PC-3 (cell line): ENCODE measurements at places on chromosomes 7 and 10.

DNA sequence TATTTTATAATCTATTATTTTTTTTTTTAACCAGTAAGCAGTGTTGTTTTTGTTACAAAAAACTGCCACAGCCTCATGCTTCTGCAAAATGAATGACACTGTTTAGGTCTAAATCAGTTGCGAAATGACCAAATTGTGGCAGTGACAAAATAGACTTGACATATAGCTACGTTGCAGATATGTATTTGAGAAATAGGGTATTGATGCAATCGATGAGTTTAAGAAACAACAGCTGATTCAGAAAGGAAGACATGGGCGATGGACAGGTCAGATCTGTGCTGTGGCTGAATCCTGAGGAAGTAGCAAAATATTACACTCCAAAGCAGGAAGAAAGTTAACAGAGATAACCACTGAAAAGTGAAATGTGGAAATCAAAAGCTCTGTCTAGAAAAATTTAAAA, 89.0 kb upstream of the STEAP4 start:
- DNase-seq, result no peak

GRCh38 chr7:4849390-4849789, 12.4 kb downstream of the PAPOLB start:
- DNase-seq, result peak; percentile 57

- DNase-seq, result peak; percentile 86
Measured at GRCh38 chr7:129829737-129830631, 122.8 kb downstream of the UBE2H start.

GRCh38 chr10:129424978-129425377, 42.1 kb upstream of the MGMT start:
- DNase-seq, result no peak

DNA sequence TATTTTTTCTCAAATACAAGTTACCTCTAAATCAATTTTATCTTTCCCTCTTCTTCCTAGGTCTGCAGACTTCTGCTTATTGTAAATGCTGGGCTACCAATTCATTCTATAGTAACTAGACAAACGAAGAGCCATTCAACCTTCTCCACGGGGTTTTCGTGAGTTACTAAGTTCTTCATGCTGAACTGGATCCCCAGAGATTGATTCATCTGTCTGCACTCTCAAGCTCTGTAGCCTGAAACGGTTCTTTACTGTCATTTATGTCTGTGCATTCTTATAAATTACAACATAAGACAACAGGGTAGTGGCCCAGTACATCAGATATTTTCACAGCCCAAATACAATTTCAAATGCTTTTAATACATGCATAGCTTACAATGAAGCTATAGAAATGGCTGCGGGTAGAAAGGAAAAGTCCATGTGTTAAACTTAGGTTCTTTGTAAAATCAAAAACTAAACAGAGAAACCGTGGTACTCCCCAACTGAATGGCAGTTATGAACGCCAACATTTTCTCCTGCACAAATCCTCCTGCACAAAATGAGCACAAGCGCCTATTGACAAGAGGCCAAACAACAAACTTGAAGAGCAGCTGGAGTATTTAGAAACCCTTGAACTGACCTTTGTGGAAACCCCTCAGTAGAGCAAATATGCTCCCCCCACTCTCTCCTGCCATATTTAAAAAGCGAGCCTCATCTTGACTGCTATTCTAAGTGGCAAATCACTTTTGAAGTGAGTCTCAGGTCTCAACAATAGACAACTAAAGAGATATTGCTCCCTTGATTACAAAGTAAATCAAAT, 20.7 kb downstream of the LAMB1 start:
- DNase-seq, result no peak

GRCh38 chr7:69889338-69889975, 291.2 kb downstream of the AUTS2 start:
- no peak for DNase-seq

DNA sequence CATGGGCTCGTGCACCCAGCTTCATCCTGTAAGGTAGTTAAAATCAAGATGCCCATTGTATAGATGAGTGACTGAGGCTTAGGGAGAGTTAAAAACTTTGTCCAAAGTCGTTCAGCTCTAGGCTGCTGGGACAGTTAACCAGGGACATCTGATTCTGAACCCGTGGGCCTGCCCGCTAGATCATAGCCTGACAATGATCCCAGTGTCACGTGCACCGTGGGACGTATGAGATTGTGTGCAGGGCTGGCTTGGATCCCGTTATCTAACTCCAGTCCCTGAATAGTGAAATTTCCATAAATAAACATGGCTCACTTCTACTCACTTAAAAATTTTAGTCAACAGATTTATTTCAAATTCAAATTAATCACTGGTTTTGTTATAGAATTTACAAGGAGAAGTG, 24.9 kb downstream of the C10orf120 start:
- DNase-seq, result no peak

GRCh38 chr7:322111-322671, 32.2 kb downstream of the FOXL3 start:
- peak; percentile 81 for DNase-seq

GRCh38 chr10:74981831-74982633, 129.4 kb upstream of the SAMD8 start:
- no peak for DNase-seq

- DNase-seq, result no peak
Measured at GRCh38 chr7:151999424-152000090, 25.9 kb upstream of the GALNT11 start.

DNA sequence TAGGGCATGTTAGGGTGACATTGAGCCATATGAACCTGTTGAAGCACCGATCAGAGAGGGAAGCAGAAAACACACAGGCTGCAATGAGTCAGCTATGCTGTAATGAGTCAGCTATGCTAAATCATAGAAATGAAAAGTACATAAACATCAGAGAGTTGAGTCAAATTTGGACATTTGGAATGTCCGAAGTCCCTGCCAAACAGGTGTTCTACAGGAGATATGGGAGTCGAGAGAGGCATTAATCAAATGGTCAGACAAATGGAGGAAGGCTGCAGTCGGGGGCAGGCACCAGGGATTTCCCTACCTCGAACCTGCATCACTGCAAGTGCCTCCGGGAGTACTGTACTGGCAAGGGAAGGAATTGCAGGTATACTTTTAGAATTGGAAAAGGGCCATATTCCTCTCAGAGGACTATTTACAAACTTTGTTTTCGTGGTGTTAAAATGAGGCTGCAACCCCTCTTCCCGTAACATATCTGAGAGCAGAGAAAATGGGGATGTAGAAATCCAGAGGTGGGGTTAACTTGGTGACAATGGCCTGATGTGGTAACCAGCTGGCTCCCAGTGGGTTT, 8.8 kb upstream of the ZC3HAV1 start:
- peak; percentile 93 for DNase-seq

- DNase-seq, result no peak
Measured at GRCh38 chr10:109931163-109931562, 7.9 kb upstream of the XPNPEP1 start.

- DNase-seq, result no peak
Measured at GRCh38 chr10:102600816-102601215, 43.5 kb upstream of the TRIM8 start.

DNA sequence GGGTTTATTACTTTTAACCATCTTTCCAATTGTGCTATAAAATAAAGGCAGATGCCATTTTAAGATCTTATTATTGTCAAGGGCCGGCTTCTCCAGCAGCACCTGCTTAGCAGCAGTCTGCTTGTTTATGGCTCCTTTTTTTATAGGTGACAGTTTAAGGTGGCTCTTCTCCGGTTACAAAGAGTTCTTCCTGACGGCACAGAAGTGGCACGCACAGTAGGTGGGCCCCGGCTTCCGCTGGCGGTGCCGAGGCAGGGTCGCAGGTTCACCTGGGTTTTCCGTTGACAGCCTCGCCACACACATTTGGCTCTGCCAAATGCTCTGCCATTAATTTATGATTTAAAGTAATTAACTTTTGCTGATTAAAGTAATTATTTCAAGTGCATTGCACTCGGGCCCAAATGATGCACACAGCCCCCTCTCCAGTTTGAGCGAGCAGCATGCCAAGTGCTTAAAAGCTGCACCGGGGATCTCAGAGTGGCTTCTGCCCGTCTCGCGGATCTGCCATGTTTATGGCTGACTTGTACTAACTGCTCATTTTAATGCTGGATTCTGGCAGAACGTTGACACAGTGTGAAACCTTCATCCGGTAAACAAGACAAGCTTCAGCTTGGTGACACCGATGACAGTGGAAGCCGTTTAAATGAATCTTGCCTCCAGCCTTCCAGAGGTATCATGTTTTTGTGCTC, 355.1 kb upstream of the MKI67 start:
- no peak for DNase-seq

- no peak for DNase-seq
Measured at GRCh38 chr7:47252675-47253074, 329.2 kb downstream of the TNS3 start.

- DNase-seq, result peak; percentile 75
Measured at GRCh38 chr7:66837007-66837406, 84.0 kb upstream of the TMEM248 start.

DNA sequence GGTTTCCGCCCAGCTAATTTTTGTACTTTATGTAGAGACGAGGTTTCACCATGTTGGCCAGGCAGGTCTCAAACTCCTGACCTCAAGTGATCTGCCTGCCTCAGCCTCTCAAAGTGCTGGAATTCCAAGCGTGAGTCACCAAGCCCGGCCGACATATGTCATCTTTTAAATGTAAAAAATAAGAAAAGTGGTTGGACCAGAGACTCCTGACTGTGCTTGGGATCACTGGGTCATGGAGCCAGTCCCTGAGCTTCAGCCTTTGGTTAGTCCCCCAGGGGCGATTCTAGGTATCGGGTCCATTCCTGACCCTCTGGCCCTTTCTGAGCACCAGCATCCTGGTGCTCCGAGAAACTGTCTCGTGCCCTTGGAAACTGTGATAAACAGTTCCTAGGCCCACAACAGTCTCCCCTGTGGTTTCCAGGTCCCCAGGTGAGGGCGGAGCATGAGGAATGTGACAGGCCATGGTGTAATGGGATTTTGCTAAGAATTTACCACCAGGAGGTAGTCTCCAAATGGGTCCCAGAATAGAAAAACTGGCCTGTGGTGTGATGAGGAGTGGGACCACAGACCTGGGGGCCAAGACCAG, 32.8 kb downstream of the UBTD1 start:
- DNase-seq, result no peak

DNA sequence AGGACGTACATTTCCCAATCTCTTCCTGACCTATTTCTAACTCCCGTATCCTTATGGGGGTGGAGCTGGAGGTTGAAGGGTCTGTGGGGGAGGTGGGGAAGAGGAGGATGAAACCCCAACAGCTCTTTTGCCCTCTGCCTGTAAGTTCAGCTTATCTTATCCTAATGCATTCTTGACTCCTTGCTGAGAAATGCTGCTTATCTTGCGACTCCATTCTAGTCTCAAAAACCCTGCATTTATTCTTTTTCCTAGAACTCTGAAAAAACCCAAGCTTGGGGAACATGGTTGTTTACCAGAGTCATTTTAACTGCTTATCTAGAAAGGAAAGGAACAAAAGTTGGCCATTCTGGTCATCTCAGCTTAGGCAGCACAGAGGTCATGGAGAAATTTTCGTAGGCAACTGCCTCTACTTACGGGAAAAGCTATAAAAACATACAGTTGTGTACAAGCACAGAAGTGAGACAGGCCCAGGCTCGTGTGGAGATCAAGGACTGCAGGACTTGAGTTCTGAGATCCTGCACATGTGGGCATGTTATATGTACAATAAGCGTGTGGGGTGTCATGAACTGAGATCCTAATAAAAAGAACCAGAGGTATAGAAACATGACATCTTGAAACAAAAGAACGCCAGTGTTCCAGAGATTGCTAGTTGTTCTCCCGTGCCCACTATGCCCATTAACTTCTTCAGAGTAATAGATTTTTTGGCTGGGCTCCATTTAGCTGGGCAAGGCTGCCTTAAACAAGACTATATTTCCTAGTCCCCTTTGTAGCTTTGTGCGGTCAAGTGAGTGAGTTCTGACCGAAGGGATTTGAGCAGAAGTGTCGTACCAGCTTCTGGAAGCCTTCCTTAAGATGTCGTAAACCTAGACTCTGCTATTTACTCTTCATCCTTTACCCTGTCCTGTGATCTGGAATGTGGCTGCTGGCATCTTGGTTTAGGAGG, 9.6 kb downstream of the INMT start:
- no peak for DNase-seq

DNA sequence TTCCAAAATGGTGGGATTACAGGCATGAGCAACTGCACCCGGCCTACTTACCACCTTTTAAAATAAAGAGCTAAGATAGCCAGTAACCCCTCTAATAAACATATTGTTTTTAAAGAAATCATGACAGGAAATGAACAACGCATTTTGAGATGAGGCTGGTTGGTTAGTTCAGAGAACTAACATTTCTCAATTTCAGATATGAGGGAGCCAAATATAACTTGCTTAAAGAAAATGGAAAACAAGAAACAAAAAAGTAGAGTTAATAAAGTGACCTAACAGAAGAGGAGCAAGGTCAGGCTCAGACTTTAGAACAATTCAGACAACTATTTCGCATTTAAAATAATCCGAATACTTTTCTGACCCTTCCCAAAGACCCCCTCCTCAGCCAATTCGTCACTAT, 254.9 kb upstream of the PHF14 start:
- DNase-seq, result no peak

DNA sequence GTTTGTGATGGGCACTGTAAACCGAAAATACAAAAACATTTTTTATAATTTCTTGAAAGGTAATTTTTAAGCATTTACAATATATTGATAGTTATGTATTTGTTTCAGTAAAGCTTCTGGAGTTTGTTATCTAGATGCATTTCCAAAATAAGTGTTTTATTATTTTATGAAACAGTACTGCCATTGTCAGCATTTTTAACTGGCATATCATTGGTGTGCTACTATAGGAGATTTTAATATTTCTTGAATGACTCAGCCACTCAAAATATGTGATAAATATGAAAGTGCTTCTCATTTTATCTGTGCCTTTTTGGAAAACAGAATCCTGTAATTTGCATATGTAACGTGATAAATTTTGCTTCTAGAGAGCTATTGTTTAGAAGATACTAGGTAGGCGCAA, 97.9 kb downstream of the ANKIB1 start:
- no peak for DNase-seq

GRCh38 chr7:25855854-25856782, 295.9 kb upstream of the NFE2L3 start:
- no peak for DNase-seq

GRCh38 chr7:64046041-64046389, 781 bp downstream of the ZNF727 start:
- no peak for DNase-seq

GRCh38 chr10:127102176-127102575, 94.2 kb downstream of the INSYN2A start:
- peak; percentile 14 for DNase-seq

GRCh38 chr10:114766470-114766869, 55.1 kb upstream of the FHIP2A start:
- DNase-seq, result peak; percentile 57

DNA sequence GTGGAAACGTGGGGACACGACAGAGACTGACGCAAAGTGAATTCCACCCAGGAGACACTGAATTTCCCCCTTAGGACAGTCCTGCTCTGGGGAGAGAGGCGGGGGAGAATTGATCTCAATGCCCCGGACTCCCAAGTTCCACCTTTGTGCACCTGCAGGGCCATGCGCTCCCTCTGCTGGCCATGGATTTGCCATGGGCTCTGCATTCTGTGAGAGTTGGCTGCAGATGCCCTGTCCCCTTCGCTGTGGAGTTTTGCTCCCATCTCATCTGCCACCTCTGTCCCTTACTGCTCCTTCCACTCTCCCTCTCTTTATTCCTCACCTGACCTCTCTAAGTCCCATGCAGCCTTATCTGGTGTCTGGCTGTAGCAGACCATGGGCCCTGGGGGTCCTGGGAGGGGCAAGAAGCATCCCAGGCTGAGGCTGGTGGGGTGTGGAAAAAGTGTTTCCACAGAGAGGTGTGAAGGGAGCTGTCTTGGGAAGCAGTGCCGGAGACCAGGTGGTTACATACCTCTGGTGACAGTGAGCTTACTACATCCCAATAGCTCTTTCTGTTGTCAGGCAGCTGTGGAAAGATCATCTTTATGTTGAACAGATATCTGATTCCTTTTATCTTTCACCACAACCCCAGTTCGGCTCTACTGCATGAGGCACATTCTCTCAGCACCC, 14.3 kb downstream of the GHRHR start:
- peak; percentile 74 for DNase-seq
